ENCODE measurements at places on chromosomes 16 and 17. TPM values are rescaled to one million over a fixed set of nuclear protein-coding genes. Genes with fewer than 3 reads are reported as not detected.
A peak's percentile ranks its signal among the peaks of the same experiment; 100 is the strongest.

DNA sequence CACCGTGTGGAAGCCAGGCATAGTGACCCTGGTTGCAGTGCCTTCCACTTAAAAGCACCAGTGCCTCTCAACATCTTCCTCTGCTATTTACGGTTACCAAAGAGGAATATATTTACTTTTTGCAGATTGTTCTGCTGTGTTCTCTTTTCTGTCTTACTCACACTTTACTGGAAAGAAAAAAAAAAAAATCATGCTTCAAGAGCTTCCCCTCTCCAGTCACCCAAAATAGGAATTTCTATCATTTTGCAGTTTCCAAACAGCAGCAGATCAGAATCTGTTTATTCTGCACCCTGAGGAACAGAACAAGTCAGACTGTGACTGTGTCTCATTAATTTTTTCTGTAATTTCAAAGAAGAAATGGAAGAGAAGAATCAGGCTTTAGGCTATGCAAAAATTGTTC lies 96.1 kb downstream of the KCNJ2 start:
- DNase-seq: no peak

- DNase-seq: peak; percentile 62
These were observed 216.9 kb upstream of the GSE1 start for GRCh38 chr16:85395913-85396878.

DNA sequence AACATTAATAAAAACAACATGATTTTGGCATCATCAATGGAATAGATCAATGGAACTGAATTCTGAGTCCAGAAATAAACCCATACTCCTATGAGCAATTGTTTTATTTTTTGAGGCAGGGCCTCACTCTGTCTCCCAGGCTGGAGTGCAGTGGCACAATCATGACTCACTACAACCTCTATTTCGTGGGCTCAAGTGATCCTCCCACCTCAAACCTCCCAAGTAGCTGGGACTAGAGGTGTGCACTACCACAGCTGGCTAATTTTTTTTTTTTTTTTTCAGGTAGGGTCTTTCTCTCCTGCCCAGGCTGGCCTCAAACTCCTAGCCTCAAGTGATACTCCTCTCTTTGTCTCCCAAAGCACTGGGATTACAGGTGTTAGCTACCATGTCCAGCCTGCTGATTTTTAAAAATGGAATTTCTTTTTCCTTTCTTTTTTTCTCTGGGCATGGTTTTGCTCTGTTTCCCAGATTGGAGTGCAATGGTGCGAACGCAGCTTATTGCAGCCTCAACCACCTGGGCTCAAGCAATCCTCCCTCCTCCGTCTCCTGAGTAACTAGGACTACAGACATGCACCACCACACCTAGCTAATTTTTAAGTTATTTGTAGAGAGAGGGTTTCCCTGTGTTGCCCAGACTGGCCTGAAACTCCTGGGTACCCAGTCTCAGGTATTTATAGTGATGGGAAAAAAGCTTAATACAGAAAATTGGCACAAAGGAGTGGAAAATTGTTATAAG lies 7.3 kb upstream of the PRDM7 start:
- DNase-seq: no peak

KIF18B gene
- 0.32 TPM for total RNA-seq

IGF2BP1 gene
- not detected for total RNA-seq

DNA sequence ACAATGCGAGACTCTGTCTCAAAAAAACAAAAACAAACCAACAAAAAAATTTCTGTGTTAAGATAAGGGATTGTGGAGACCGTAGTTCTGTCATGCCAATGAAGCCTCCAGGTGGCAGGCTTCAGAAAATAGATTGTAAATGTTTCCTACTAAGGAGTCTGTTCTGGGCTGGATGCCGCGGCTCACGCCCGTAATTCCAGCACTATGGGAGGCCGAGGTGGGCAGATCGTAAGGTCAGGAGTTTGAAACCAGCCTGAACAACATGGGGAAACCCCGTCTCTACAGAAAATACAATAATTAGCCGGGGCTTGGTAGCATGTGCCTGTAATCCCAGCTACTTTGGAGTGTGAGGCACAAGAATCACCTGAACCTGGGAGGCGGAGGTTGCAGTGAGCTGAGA lies 4.4 kb upstream of the SNX29 start:
- no peak for DNase-seq

PLD6 gene
- 4.9 TPM for total RNA-seq

AIPL1 gene
- total RNA-seq: not detected

DNA sequence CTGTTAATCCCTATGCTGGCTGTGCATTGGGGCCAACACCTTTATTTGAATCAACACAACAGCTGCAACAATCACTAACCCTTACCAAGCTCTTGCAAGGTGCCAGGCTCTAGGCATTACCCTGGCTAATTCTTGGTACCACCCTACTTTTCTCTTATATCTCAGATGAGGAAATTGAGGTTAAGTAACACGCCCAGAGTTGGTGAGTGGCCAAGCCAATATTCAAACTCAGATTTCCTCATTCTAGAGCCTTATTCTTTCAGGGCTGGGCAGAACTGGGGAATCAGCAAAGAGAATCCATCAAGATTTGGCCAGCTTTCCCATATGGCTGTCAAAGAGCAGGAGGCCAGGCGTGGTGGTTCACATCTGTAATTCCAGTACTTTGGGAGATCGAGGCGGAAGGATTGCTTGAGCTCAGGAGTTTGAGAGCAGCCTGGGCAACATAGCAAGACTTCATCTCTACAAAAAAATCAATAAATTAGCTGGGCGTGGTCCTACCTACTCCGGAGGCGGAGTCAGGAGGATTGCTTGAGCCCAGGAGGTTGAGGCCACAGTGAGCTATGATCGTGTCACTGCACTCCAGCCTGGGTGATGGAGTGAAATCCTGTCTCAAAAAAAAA lies 23.7 kb downstream of the ARSG start:
- no peak for DNase-seq

CHST5 gene
- total RNA-seq: not detected

BICDL2 gene
- 16.3 TPM for total RNA-seq

DNA sequence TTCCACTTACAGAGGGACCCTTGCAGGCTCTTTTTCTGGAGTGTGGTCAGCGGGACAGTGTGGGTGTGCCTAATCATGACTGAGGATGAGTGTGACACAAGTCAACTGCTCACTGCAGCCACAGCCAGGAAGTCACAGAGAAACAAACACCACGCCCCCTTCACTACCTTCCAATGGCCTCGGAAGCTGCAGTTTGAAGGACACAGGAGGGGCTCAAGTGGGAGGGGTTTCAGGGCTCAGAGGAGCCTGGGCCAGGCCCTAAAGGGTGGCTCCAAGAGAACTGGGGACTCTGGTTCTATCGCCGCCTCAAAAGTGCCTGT lies 116.2 kb upstream of the SDK2 start:
- DNase-seq: no peak

GRCh38 chr16:8848231-8848938 lies 20.4 kb downstream of the CARHSP1 start:
- DNase-seq: peak; percentile 44

ABCC12 gene
- not detected for total RNA-seq

SMIM5 gene
- 0.84 TPM for total RNA-seq

- peak; percentile 54 for DNase-seq
These were observed 194.1 kb upstream of the GSE1 start for GRCh38 chr16:85418978-85419491.

DPEP3 gene
- not detected for total RNA-seq

- peak; percentile 91 for DNase-seq
These were observed 6.4 kb downstream of the THRA start for GRCh38 chr17:40068917-40069750.

GRCh38 chr17:17041018-17041521 lies 1.2 kb upstream of the MPRIP start:
- peak; percentile 35 for DNase-seq

- no peak for DNase-seq
These were observed 36.8 kb upstream of the DLX4 start for GRCh38 chr17:49932138-49932723.

DNA sequence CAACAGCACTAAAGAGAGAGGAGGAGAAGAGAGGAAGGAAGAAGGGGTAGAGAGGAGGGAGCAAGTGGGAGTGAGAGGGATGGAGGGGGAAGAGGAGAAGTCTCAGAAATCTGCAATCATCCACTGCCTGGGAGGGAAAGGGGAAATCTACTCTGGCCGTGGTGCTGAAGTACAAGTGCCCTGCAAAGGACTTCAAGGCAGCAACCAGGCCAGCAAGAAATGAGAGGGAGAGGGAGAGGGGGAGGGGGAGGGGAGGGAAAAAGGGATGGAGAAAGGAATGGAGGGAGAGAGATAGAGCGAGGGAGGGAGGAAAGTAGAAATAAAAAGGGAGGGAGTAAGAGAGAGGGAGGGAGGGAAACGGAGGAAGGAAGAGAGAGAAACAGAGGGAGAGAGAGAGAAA lies 130.8 kb upstream of the EEF2KMT start:
- no peak for DNase-seq

DNA sequence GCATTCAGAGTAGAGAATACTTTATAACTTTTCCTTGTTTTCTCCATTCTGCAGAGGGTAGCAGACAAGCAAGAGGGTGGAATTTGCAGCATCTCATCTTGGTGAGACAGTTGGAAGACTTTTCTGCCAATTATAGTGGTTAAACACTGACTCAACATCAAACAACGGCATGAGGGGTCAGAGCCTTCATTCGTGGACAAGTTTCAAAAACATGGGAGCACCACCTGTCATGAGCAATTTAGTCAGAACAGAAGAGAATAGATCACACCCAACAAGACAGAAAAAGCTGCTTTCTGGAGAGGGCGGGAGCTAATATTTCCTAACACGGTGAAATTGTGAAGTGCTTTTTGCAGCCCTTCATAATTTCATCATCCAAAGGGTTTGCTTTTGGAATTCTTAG lies 17.9 kb upstream of the ZNF652 start:
- no peak for DNase-seq

DNA sequence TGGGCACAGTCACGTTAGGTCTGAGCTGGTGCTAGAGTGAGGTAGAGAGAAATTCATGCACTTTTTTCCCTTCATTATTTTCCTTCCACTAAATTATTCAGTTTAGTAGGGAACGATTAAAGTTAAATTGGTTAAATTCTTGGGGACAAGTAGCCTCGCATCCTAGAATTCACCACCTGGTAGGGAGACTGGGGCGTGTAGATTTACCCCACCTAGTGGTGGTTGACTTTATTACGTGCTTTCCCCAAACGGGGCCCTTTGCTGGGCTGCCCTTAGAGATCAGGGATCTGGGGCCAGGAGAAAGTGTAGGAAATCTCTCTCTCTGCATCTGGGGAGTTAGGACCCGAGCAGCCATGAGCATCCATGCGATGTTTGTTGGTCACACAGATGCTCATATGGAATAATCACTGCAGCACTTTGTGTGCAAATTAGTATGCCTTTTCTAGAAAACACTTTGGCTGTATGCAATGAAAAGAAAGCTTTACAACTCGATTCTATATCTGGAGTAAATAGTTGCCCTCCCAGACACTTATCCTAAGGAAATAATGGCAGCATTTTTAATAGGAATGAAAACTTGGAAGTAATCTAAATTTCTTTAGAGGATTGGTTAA lies 107.0 kb downstream of the PLCG2 start:
- DNase-seq: no peak

GRCh38 chr17:36936455-36937000 lies 747 bp upstream of the LHX1 start:
- no peak for DNase-seq

RNU2-1 gene
- total RNA-seq: 7,693 TPM

SAMD14 gene
- 21.5 TPM for total RNA-seq

SERPINF2 gene
- total RNA-seq: 21.6 TPM

TMC7 gene
- total RNA-seq: 5.0 TPM

DNA sequence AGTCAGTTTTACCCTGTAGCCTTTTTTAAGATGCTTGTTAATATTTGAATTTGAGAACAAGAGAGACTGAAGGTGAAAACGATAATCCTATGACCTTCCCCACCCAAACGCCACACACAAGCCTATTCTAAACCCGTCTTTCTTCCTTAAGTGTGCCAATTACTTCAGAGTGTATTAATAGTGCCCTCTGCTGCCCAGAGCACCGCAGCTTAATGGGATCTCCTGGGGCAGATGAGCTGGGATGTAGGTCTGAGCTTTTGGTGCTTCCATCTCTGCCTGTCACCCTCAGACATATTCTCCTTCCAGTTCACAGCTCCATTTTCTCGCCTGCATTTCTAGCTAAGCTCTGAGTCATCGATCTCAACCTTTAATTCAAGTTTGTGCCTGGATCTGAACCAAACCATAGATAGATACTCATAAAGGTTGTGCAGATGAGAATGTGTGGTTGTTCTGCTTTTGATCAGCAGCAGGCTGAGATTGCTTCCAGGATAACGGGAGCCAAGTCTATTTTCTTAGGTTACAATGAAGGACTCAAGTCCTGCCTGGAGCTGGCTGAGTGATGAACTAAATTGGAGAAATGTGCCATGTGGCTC lies 46.4 kb upstream of the CDH13 start:
- no peak for DNase-seq

DNA sequence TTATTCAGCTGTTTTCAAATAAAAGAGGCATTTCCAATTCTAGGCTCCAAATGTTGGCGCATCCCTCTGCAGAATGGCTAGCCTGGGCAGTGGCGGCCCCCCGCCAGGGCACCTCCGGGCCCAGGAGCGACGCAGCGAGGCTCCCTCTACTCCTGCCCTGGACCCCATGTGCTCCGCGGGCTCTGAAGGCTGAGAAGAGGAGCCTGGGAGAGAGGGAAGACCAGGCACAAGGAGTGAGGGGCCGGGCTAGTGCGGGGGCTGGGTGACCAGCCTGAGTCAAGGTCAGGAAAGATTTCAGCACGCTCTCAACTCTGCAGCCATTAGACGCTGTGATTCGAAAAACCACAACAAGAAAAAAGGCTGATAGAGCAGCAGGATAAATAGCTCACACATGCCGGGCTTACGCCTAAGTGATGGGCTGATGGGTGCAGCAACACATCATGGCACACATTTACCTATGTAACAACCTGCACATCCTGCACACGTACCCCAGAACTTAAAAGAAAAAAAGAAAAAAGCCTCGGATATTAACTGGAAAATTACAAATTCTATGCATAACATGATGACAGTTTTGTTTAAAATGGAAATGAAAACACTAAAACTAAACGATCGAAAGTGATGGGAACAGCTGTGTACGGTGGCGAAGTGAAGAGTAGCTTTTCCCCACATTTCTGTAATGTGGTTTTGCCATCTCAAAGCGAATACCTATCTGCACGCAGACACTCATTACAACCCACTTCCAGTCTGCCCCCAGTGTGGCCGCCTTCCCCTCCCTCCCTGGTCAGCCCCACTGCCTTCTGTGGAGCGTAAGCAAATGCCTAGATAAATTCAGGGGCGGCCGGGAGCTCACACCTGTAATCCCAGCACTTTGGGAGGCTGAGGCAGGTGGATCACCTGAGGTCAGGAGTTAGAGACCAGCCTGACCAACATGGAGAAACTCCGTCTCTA lies 44.4 kb downstream of the MAP1LC3B start:
- DNase-seq: no peak

DNA sequence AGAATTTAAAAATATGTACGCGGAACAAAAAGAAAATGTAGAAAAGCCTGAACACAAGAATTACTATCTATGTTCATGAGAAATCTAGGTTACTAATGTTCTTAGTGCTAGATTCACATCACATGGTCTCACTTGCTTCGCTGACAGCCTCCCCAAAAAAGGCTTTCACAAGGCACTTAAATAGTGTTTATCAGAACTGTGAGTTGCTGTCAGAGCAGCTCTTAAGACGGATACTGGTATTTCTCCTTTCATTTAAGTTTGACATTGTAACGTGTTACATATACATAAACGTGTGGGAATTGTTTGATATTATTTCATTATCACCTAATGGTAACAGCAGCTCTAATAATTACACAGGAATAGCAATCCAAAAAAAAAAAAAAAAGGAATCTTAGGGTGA lies 150.9 kb downstream of the CDH8 start:
- no peak for DNase-seq

AOC2 gene
- total RNA-seq: 2.0 TPM
